ENCODE measurements at places on chromosomes 13 and 19.

GRCh38 chr13:52926971-52927370 is 78.5 kb upstream of the PCDH8 start:
- DNase-seq: no peak

GRCh38 chr13:91066745-91067144 is 280.7 kb upstream of the MIR17HG start:
- no peak for DNase-seq

- no peak for DNase-seq
Observed at GRCh38 chr13:99280166-99280565, 22.0 kb upstream of the GPR18 start.

GRCh38 chr13:43019811-43020210 is 3.6 kb upstream of the DNAJC15 start:
- DNase-seq: no peak

DNA sequence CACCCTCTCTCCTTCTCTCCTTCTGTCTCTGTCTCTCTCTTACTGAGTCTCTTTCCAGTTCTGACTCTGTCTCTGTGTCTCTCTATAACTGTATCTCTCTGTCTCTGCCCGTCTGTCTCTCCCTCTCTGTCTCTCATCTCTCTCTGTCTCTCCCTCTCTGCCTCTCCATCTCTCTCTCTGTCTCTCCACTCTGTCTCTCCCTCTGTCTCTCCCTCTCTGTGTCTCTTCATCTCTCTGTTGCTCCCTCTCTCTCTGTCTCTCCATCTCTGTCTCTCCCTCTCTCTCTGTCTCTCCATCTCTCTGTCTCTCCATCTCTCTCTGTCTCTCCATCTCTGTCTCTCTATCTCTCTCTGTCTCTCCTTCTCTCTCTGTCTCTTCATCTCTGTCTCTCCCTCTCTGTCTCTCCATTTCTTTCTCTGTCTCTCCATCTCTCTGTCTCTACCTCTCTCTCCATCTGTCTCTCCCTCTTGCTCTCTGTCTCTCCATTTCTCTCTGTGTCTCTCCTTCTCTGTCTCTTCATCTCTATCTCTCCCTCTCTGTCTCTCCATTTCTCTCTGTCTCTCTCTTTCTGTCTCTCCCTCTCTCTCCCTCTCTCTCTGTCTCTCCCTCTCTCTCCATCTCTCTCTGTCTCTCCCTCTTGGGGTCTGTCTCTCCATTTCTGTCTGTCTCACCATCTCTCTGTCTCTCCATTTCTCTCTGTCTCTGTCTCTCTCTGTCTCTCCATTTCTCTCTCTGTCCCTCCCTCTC is 3.3 kb upstream of the MEIS3 start:
- DNase-seq: no peak

- DNase-seq: peak; percentile 98
Observed at GRCh38 chr19:58009666-58010301, 7.2 kb upstream of the ZNF606 start.

DNA sequence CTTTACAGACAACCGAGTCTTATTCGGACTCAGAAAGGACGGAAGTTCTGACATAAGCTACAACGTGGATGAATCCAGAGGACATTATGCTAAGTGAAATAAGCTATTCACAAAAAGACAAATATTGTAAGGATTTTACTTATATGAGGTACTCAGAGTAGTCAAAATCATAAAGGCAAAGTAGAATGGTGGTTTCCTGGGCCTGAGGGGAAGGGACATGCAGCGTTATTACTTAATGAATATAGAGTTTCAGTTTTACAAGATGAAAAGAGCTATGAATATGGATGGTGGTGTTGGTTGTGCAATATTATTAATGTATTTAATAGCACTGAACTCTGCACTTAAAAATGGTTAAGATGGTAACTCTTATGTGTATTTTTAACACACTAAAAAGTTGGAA is 419.1 kb upstream of the SGCG start:
- no peak for DNase-seq

GRCh38 chr13:109422161-109422560 is 364.2 kb downstream of the IRS2 start:
- no peak for DNase-seq

GRCh38 chr19:30309176-30309575 is 63.0 kb upstream of the ZNF536 start:
- DNase-seq: no peak

- DNase-seq: no peak
Observed at GRCh38 chr13:103325672-103326071, 259.5 kb upstream of the SLC10A2 start.

DNA sequence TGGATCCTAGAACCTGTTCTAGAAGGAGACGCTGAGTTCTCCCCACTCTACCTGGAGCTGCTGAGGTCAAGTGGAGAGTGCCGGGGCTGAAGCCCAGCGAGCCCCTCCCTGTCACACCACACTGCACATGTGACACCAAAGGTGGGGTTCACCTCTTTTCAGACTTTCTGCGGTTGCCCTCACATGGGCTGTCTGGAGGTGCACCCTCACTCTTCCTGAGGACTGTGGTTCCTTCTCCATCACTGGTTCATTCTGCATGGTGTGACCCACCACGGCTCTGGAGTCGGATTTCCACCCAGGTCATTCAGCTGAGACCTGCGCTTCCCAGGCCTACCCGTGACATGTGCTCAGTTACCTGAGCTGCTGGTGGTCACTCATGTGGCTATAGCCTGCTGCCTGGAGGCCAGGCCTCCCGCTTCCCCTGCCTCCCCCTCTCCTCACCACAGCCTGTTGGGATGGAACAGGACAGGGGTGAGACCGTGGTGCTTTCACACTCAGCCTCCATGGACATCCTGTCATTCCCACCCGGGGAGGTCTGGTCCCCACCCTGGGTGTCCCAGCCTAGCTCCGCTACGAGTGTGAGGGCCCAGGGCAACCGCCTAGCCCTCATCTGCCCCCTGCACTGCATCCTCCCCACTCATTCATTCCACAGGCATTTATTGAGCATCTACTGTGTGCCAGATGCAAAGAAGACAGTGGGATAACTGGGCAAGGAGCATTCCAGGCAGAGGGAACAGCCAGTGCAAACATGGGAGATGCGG is 605 bp upstream of the A1BG start:
- DNase-seq: no peak

- no peak for DNase-seq
Observed at GRCh38 chr13:45258334-45258675, 57.5 kb upstream of the KCTD4 start.

DNA sequence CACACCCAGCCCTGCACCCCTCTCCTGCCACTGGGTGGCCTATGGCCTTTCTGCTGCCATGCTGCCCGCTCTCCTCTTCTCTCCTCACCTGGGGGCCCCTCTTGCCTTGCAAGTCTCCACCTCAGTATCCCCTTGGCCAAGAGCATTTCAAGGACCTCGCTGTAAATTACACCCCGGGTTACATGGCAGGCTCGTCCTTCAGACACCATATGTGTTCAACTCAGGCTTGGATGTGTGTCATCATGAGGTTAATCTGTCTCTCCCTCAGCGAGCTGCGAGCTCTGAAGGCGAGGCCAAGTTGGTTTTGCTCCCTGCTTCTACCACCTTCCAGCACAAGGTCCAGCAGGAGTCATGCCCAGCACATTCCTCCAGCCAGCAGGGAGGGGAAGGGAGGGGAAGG is 74.8 kb upstream of the TM9SF2 start:
- no peak for DNase-seq

DNA sequence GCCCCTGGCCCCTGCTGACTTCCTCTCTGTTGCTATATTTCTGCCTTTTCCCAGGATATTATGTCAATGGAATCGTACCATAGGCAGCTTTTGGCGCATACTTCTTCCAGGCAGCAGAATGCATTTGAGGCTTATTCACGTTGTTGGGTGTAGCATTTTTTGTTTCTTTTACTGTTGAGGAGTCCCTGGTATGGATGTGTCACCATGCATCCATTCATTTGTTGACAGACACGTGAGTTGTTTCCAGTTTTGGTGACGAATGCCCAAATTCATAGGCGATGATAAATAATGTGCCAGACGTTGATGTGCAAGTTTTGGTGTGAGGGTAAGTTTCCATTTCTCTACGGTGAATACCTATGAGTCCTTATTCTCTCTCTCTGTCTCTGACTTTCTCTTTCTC is 5.0 kb downstream of the NFILZ start:
- DNase-seq: no peak

DNA sequence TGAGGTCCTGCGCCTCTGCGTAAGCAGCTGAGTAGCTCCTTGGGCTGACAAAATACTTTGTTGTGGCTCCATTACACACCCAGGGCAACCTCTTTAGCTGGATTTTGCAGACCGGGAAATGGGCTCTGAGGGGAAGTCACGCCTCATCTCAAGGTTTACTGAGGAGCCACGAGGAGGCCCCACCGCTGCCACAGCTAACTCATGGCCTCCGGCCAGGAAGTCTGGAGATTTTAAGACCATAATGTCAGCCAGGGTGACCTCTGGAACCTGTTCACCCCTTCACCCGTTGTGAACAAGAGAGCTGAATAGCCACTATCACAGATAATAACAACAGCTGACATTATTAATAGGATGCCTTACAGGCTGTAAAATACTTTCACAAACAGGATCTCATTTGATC is 351.3 kb upstream of the TMTC4 start:
- DNase-seq: no peak

GRCh38 chr13:77986713-77987112 is 68.1 kb upstream of the EDNRB start:
- DNase-seq: no peak

- DNase-seq: no peak
Observed at GRCh38 chr19:49896863-49897621, at the start of gene IL4I1. IL4I1 (minus strand) TSS chr19:49896887; CDS start chr19:49896160, 727 bp downstream.

GRCh38 chr19:29569038-29569911 is 36.8 kb upstream of the POP4 start:
- DNase-seq: no peak

DNA sequence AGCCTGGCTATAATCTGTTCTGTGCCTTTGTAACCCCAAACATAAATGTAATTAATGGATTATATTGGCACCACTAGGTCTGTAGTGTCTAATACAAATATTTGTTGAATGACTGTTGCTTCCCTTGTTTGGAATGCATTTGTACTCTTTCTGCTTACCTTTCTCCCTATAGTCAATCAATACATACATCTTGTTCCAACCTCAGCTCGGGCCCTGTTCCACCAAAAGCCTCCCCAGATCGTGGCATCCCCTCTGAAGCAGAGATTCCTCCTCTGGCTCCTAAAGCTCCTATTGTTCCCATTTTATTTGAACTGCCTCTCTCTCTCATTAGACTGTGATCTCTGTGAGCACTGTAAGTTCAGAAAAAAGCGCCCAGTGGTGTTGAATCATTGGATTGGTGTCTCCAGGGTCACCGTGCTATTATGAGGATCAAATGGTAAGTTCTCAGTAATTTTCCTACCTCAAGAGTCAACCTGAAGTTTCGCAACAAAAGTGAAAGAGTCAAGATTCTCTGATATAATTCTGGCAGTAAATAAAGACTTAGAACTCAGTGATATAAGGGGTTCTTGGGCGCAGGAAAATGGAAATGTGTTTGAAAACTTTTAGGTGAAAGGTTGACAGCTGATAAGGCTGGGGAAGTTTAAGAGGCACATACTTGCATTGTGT is 151.5 kb downstream of the KLF5 start:
- DNase-seq: no peak

DNA sequence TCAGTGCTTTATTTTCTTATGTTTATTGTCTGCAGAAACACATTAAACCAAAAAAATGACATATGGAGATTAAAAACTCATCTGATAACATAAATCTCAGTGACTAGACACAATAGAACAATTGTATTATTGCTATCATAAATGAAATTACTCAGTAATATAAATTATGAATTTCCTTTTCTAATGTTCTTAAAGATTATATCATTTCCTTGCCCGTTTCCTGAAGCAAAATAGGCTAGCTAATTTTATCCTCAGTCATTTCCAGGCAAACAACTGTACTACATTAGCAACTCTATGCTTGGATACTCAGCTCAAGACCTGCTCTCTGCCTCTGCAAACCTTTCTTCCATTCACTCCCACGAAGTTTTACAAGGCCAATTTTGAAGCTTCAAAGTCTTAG is 61.2 kb downstream of the RFC3 start:
- DNase-seq: no peak

DNA sequence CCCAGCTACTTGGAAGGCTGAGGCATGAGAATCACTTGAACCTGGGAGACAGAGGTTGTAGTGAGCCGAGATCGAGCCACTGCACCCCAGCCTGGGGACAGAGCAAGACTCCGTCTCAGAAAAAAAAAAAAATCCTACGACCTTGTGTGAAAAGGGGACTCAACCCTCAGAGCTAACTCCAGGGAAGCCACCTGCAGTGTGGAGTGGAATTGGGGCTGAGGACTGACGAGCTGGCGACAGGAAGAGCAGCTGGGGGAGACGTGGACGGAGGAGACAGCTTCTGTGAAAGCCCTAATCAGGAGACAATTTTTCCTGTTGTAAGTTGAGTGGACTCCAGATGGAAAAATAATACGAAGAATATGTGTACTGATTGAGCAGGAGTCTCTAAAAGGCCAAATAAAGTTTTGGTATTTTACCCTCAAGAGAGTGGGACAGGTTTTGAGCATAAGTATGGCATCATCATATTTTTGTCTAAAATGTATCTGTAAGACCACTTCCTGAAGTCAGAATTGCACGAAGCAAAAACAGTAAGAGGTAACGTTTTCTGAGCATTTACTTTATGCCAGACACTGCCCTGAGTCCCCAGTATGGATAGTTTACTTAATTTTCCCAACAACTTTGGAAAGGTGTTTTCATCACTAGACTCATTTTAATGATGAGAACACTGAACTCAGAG is 12.0 kb upstream of the LAIR1 start:
- DNase-seq: no peak

DNA sequence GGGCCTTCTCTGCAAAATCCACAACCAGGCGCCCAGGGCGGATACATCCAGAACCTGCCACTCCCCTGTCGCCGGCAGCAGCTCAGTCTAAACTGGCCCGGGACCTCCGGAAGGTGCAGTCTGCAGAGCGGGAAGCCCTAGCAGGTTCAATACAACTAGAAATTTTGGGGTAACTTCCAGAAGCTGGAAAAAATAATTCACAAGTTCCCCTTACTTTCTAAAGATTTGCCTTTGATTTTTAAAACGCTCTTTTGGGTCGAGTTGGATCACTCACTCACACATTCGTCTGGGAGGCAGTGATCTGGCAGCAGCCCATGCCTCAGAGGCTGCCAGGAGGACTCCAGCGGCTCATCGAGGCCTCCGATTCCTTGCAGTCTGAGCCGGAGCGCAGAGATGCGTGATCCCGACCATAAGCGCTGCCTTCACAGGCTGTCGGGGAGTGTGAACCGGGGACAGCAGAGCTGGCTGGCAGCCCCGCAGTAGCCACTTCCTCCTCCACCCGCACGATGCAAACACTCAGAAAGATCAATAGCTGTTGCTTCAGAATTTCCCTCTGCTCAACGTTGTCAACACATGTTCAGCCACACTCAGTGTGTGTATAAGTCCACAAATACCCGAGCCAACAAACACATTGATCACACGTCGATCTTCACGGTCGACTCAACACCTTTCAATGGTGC is 35.6 kb upstream of the ZNF507 start:
- peak; percentile 22 for DNase-seq

GRCh38 chr13:104953588-104953987 is 1581.9 kb downstream of the EFNB2 start:
- no peak for DNase-seq

GRCh38 chr13:21675095-21675991 is 4.5 kb downstream of the FGF9 start:
- peak; percentile 84 for DNase-seq

- no peak for DNase-seq
Observed at GRCh38 chr19:51687791-51688670, 5.1 kb upstream of the SPACA6 start.

GRCh38 chr13:98429977-98430736 is 146.8 kb downstream of the STK24 start:
- DNase-seq: no peak

- no peak for DNase-seq
Observed at GRCh38 chr19:7507884-7508283, 8.0 kb upstream of the ZNF358 start.
